Fibroblast of upper back skin (primary cell): ENCODE measurements at places on chromosomes 4 and X.

DNA sequence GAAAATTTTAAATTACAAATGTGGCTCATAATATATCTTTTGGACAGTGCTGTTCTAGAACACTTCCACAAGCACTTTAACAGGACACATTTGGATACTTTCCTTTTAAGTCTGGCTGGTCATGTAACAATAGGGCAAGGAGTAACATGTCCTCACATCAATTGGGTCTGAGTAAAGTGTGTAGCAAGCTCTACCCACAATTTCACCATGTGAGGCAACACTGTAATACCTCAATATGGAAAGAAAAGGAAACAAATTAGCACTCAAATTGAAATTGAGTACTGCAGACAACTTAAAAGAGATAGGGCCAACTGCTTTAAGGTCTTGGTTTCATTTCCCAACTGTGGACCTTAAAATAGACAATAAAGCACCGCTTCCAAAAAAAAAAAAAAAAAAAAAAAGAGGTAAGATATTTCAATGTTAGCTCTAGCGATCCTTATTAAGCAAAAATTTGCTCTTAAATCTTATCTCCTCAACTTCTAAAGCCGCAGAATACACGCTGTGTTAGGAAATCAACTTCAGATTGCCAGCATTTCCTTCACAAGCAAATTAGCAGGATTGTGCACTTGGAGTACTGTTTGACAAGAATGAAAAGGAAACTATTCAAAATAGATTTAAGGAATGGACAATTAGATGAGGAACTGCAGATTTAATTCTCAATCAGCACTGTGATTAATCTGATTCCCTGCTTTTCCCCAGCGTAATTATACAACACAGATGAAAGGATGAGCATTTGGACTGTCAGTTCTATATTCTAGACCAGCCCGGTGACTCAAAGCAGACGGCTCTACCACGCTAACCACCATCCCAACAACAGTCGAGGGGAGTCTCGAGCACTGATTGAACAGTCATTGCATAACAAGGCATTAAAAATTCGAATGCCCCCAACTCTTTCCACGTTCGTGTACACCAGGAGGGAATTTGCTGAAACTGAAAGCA lies 1.6 kb downstream of the CASK start:
- DNase-seq, result peak; percentile 31

DNA sequence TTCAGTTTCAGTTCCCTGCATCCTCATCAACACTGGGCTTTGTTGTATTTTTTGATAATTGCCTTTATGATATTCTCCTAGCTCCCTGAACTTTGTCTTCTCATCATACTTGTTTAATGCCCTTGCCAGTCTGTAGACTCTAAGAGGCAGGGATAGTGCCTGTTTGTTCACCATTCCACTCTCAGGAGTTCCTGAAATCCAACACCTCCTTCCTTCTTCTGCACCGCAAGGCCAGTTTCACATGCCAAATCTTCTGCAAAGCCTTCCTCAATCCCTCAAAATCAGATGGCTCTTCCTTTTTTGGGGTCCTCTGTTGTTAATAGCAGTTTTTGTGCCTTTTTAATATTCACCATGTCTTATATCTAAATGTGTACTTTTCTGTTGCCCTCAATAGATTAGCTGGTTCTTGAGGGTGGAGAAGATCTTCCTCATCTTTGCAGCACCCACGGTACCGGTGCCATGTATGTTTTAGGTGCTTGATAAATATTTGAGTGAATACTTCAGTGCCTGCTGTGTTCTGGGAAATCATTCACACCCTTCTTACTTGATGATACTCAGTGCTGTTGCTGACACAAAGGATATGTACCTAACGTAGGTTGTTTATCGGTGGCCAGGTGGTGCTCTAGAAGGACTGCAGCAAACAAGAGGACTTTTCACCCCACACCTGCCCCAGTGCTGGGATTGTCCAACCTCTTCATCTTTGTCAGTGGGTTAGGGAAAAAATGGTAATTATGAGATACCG lies 85.3 kb upstream of the LIMCH1 start:
- DNase-seq, result no peak

GRCh38 chr4:79915246-79915645 lies 157.8 kb downstream of the ANTXR2 start:
- DNase-seq, result no peak

GRCh38 chr4:2646396-2647149 lies 109.6 kb downstream of the TNIP2 start:
- DNase-seq, result no peak

GRCh38 chr4:54118850-54119589 lies 19.1 kb downstream of the GSX2 start:
- peak; percentile 25 for DNase-seq

DNA sequence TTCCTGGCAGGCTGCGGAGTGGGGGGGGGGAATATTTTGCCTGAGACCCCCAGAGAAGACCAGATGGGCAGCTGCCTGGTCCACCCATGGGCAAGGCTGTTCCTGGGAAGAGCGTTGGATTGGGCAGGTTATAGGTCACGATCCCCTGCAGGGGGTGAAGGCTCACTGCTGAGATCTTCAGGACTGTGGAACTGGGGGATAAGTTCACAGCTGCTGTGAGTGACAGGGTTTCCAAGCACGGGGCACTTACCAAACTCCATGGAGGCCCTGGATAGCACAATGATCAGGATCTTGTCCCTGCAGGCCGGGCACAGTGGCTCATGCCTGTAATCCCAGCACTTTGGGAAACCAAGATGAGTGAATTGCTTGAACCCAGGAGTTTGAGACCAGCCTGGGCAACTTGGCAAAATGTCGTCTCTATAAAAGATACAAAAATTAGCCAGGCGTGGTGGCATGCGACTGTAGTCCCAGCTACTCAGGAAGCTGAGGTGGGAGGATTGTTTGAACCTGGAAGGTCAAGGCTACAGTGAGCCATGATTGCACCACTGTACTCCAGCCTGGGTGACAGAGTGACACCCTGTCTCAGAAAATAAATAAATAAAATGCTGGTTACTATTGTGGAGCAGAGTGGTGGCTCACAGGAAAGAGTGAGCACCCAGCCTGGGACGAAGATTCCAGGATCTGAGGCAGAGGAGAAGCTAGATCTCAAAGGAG lies 68.0 kb upstream of the HELT start:
- DNase-seq, result no peak

- DNase-seq, result no peak
Measured at GRCh38 chrX:72079607-72080006, 52.1 kb downstream of the RTL5 start.

DNA sequence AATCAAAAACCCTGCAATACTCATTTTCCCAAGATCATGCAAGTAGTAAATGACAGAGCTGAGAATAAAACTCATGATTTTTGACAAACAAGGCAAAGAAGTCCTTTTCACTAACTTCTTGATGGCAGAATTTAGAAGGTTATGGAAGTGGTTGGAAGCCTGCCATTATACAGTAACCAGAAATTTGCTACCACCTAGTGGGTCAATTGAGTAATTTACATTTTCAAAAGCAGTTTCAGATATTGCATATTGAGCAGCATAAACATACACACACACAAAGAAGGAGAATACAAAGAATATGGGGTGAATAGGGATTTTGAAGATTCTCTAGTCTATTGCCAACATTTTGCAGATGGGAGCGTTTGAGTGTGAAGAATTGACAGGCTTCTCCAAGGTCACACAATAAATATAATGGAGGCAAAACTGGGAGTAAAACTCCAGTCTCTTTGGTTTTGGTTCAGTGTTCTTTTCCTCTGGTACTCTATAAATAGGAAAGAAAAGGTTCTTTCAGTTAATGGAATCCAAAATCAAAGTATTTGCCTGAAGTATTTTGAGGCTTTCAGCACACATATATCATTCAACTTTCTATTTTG lies 70.2 kb downstream of the GC start:
- DNase-seq, result peak; percentile 66

DNA sequence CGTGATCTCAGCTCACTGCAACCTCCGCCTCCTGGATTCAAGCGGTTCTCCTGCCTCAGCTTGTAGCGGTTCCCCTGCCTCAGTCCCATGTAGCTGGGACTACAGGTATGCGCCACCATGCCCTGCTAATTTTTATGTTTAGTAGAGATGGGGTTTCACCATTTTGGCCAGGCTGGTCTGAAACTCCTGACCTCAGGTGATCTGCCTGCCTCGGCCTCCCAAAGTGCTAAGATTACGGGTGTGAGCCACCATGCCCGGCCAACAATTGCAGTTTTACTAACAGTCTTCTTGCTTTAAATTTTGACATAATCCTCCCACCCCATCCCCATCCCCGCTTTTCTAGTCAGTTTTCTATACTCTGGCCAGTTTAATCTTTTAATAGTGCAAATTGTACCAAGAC lies 112.0 kb downstream of the CFAP299 start:
- DNase-seq, result no peak

DNA sequence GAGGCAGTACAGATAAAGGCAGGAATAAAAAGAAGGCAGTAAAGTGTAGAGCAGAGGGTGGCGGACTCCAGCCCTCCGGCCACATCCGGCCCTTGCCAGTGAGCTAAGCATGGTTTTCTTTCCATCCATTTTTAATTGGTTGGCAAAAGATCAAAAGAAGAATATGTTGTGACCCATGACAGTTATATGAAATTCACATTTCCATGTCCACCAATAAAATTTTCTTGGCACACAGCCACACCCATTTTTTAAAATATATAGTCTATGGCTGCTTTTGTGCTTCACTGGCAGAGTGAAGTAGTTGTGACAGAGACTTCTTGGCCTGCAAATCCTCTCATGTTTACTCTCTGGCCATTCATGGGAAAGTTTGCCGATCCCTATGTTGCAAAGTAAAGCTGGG lies 29.8 kb downstream of the SLC9A6 start:
- no peak for DNase-seq

DNA sequence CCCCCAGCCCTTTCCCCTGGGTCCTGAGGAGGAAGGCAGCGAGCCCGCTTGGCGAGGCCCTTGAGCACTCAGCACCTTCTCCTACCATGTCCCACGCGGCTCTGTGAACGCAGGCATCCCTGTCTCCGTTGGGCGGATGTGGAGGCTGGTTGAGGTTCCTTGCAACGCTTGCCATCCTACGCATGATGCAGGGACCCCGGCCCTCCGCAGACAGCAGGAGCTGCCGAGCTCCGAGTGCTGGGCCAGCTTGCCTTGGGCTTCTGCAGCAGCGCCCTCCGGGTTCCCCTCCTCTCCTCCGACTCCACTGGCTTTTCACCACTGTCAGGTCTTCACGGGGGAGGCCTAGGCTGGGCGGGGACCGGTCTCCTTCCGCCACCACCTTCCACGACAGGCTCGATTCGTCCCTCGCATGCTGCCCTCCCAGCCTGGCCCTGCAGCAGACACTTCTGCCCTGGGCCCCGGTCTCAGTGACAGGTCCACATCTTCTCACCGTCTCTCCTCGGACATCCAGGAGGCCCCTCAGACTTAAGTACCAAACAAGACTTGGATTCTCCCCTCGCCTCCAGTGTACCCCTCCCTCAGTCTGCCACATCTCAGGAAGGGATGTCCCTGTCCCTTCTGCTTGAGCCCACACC lies 67.6 kb upstream of the HGFAC start:
- no peak for DNase-seq

DNA sequence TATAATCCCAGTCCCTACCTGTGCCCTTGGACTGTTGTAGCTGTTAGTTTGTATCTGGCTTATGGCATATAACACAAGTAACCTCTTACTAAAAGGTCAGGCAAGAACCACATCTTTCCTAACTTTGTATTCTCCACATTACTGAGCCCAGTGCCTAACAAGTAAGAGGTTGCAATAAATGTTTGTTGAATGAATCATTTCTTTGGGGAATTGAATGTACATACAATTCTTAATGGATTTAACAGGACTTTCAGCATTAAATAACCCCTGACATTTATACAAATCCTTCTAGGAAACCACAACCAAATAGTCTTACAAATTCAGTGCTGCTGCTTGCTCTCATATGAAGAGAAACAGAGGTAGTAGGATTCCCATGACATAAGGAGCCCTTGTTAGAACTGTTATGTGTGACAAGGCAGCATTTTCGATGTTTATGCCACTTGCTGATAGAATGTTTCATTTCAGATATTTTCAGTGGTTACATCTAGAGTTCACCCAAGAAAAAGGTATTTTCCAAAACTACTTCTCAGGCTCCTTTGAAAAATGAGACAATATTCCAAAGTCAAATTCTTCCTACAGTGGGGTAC lies 62.0 kb downstream of the MBNL3 start:
- peak; percentile 76 for DNase-seq

DNA sequence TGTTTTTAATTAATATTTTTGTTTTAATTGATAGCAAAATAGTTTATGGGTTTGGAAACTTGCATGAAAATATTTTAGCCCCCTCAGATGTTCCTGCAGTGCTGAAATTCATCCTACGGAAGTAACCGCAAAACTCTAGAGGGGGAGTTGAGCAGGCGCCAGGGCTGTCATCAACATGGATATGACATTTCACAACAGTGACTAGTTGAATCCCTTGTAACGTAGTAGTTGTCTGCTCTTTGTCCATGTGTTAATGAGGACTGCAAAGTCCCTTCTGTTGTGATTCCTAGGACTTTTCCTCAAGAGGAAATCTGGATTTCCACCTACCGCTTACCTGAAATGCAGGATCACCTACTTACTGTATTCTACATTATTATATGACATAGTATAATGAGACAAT lies 40.4 kb downstream of the MAP7D3 start:
- peak; percentile 61 for DNase-seq

- peak; percentile 50 for DNase-seq
Measured at GRCh38 chrX:10156199-10157031, at the start of gene CLCN4. CLCN4 (plus strand) TSS chrX:10156975; CDS start chrX:10185033, 28,058 bp downstream.

DNA sequence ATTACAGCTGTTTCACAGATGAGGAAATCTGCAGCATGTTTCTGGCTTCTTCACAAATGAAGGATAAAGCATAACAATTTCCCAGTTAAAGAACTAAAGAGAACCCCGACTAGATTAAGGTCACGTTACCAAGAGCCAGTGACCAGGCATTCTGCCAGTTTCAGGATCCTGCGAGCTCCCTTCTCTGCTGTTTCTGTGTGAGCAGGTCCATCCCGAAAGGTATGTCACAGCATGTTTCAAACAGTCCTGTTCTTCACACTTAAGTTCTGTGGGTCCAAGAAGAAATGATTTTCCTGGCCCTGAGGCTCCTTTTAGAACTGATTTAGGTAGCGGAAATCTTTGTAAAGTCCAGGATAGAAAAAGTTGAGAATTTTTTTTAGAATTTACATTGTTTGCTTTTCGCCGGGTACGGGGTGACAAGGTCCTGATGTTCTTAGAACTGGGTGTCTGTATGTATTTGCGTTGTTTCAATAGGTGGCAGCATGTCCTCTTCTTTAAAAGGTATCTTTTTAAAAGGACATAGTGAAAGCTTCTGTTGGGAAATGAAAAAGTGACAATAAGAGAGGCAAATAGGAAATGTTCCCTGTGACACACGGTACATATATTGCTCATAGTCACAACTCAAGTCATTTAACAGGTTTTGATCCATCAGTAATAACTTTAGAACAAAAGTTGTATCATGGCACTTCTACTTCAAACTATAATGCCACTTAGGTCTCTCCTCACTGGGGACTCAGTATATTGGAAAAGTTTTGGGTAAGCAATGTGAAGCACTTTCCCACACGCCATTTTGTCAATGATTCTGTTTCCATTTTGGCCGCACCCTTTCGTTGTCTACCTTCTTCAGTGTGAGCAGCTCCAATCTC lies 18.4 kb downstream of the IL21 start:
- DNase-seq, result peak; percentile 53

DNA sequence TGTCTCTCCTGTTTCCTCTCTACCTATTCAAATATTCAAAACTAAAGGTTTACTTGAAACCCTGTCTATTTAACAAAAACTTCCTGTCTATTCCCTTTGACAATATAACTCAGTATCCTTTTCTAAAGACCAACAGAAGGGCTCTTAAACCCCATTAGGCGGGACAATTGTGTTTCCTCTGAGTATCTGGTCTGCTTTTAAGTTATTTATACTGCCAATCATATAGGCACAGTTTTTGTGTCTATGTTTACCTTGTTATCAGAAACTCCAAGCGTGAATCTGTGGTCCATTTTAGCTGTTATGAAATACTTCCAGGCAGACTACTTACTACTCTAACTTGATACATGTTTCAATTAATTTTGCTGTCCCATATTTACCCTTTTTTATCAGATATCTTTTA lies 350.0 kb upstream of the CTSO start:
- DNase-seq, result no peak
